ENCODE measurements at places on chromosomes 1 and 21.
A peak's percentile ranks its signal among the peaks of the same experiment; 100 is the strongest.

DNA sequence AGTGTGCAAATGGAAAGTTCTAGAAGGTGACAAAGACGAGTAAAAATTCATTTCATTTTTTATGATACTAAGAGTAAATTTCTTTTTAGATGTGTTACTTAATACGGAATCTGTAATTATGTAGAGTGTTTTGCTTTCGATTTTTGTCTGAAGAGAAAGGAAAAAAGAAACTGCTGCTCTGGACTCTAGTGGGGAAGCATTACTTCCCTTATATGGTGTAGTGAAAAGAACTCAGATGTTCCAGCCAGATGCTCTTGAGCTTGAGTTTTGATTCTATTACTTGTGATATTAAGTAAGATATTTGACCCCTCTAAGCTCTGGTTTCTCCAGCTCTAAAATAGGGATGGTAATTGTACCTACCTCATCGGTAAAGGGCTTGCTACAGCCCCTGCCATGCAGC is 12.2 kb upstream of the GPR161 start:
- DNase-seq: no peak

- no peak for DNase-seq
These were observed 17.6 kb upstream of the RWDD3 start for GRCh38 chr1:95216292-95216990.

- DNase-seq: no peak
These were observed 200.1 kb upstream of the C1orf105 start for GRCh38 chr1:172220376-172220775.

DNA sequence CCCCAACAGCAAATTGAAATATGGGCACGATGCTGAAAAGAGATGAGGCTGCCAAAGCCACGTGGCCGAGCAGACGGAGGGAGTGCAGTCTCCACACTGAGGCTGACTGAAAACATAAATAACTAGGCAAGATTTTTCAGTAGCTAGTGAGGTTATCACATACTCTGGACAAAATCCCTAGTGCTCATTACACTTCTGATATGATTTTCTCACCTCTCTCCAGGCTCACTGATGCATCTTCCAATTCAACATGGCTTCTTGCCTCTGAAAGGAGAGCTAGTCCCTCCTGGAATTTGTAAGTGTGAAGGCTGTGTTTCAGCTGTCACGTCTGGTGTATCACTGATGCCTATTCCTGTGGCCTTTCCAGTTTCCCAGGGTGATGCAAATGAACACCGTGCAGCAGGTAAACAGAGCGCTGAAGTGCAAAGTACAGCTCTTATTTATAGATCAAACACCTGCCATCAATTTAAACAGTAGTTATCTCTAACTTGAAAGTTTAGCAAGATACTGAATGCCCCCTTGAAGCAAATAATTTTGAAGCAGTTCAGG is 656.1 kb downstream of the KIF26B start:
- DNase-seq: no peak

GRCh38 chr1:10755970-10756521 is 40.4 kb downstream of the CASZ1 start:
- DNase-seq: peak; percentile 4

- no peak for DNase-seq
These were observed 252.5 kb upstream of the C1orf105 start for GRCh38 chr1:172167796-172168596.

- no peak for DNase-seq
These were observed 104.8 kb downstream of the TOMM20 start for GRCh38 chr1:235023711-235024439.

- no peak for DNase-seq
These were observed 10.7 kb downstream of the FMOD start for GRCh38 chr1:203340112-203340790.

DNA sequence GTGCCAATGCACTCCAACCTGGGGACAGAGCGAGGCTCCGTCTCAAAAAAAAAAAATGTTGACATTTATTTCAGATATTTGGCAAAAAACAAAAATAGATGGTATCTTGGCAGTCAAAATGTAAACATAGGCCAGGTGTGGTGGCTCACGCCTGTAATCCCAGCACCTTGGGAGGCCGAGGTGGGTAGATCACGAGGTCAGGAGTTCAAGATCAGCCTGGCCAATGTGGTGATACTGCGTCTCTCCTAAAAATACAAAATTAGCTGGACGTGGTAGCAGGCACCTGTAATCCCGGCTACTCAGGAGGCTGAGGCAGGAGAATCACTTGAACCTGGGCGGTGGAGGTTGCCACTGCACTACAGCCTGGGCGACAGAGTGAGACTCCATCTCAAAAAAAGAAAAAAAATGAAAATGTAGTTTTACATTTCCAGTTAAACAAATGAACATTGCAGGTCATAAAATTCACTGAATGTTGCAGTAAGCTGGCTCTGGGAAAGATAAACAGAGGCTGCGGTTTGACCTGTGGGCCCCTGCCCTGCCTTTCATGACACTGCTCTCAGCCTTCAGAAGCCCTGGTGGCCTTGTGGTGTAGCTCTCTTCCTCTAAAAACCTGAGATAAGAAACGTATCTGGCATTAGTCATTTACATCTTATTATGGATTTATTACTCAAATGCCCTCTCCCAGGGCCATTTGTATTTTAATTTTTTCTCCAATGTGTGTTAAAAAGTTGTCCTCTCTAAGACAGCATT is 12.2 kb upstream of the SLC44A3 start:
- no peak for DNase-seq

DNA sequence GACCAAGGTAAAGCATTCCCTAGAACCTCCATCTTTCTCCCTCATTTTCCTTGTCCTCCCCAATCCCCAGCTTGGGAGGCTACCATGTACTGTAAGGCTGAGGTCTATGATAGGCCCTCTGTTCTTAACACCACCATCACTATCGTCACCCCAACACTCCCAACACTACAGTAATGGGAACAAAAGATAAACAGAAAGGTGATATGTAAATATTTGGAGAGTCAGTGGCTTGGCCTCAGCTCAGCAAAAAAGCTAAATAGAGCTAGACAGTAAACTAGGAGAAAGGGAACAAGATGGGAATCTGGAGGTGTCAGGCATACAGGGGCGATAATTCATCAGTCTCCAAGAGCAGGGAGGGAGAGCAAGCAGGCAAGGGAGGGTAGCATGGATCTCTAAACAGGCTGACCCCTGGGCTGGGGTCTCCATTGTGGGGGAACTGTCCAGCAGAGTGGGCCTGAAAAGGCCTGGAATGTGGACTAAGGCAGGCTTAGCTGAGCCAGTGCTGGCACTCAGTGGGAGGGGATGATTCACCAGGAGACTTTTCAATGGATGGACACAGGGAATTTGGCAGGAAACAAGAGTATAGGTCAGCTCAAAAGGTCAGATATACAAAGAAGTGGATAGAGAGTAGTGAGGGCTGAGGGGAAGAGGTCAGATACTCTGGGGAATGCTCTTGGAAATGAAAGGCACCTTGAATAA is 6.7 kb downstream of the WNT2B start:
- DNase-seq: no peak

- no peak for DNase-seq
These were observed 38.0 kb upstream of the SERBP1 start for GRCh38 chr1:67468066-67468718.

GRCh38 chr1:179728271-179728670 is 14.8 kb upstream of the FAM163A start:
- no peak for DNase-seq

GRCh38 chr1:40732756-40733301 is 41.3 kb downstream of the NFYC start:
- no peak for DNase-seq

GRCh38 chr1:246659594-246660140 is 64.5 kb upstream of the SCCPDH start:
- no peak for DNase-seq

DNA sequence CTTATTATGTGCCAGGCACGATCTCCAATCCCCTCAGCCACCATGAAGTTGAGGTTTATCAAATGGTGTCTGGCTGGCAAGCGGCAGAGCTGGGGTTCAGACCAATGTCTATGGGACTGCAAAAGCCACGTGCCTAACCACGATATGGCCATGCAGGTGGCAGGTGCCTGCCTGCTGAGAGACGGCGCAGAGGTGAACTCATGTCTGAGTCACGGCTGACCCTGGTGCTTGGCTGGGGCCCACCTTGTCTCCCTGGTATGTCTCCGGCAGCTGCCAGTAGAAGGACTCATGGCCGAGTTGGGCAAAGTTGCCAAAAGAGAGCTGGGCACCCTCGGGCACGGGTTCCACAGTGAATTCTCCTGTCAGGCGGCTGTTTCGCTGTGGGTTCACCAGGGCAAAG is 59.9 kb downstream of the LDLRAD2 start:
- DNase-seq: no peak

DNA sequence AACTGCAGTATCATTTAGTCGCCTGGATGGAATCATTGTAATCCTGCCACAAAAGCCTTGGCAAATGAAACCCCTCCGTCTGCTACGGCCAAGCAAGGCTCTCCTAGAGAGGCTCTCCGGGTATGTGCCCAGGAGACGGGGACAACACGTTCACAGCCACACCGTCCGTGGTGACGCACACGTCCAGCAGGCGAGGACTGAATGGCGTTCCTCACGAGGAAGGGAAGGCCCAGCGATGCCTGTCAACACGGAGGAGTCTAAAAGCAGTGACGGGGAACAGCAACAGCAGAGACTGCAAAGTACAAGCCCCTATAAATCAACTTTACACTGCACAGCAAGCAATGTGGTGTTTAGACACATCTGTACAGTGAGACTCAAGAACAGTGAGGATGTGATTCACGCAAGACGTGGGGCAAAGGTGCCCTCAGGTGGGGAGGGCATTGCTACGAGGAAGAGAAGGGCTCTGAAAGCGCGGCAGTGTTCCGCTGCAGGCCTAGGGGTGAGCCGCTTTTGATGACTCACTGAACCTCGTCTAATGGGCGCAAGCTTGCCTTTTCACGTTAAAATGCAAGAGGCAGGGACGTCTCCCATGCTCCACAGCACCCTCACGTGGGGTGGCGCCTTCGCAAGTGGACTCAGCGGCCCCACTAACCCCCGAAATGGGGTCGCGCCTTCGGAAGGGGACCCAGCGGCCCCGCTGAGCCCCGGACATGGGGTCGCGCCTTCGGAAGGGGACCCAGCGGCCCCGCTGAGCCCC is 6.8 kb downstream of the WRAP73 start:
- no peak for DNase-seq

DNA sequence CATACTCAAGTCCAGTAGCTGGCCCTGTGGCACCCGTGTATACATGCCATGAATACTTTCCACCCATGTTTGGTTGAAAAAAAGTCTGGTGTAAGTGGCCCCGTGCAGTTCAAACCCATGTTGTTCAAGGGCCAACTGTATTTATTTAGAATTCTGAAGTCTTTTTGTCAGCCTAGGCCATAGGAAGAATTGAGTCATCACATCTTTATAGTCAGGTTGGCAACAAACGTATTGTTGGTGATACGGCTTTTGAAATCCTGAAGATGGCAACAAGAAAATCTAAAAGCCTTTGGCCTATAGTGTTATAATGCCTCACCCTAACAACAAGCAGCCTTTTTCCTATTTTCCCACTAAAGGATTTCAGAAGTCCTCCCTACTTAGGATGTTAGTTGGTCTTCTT is 363.6 kb downstream of the PLPP3 start:
- DNase-seq: no peak

- DNase-seq: no peak
These were observed 17.1 kb downstream of the COL6A2 start for GRCh38 chr21:46114963-46115362.

GRCh38 chr1:39901464-39901713 is 328 bp downstream of the MYCL start:
- DNase-seq: no peak

- no peak for DNase-seq
These were observed 207.0 kb upstream of the MAP1LC3C start for GRCh38 chr1:242205622-242206489.

GRCh38 chr21:44463724-44464123 is 8.4 kb downstream of the LRRC3 start:
- DNase-seq: no peak

- DNase-seq: no peak
These were observed 74.0 kb upstream of the EXO1 start for GRCh38 chr1:241773991-241774390.

GRCh38 chr1:16612332-16613172 is 812 bp downstream of the NBPF1 start:
- no peak for DNase-seq

GRCh38 chr1:24984800-24985522 is 54.9 kb upstream of the RUNX3 start:
- no peak for DNase-seq

DNA sequence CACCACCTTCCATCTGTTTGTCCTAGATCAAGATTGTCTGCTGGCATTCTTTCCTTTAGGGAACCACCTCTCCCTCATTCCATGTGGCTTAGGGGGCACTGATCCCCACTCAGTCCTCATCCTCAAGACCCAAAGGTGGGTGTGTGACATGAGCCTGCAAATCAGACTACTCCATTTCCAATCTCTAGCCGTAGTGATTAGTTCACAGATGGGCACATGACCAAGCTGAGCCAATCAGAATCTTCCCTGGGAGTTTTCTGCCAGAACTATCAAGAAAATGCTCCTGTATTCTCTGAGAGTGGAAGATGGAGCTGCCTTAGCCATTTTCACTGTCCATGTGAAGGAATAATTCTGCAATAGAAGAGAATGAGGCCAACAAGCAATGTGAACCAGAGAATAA is 19.3 kb upstream of the PTPRF start:
- no peak for DNase-seq

DNA sequence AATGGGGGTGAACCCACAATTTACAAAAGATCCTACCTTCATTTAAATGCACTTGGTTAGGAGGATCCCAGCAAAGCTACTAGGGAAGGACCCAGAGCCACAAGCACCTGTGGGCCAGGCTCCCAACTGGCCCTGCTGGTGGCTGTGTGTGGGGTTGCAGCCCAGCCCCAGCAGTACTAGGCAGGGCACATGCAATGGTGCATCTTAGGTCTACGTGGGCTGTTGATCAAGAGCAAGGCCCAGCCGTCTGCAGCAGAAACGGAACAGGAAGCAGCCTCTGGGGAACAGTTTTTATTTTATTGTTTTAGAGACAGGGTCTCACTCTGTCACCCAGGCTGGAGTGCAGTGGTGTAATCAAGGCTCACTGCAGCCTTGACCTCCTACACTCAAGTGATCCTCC is 134.1 kb upstream of the RAB4A start:
- DNase-seq: no peak

DNA sequence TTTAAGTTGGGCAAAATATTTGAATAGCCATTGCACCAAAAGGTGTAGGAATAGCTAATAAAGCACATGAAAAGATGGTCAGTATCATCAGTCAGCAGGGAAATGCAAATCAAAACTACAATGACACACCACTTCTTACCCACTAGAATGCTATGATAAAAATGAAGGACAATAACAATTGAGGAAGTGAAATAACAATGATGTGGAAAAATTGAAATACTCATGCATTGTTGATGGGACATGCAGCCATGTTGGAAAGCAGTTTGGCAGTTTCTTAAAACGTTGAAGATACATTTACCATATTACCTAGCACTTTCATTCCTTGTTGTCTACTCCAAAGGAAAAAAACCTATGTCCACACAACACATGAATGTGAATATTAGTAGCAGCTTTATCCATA is 28.4 kb downstream of the HSD3B1 start:
- DNase-seq: no peak

DNA sequence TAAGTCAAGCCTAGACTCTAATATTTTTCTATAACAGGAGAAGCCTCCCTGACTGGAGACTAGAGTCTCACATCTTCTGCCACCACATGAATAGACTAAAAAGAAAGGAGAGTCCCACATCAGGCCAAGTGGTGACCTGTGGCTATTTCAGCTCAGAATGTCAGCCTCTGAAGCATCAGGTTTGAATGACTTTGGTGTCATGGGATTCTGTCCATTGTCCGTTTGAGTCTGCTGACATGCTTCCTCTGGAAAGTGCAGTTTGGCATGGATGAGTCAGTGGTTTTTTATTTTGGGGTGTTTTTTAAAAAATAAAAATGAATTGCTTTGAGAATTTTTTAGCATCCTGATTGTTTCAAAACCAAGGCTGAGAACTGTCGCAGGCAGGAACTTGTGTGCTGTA is 19.5 kb downstream of the DYRK3 start:
- no peak for DNase-seq

- no peak for DNase-seq
These were observed 110.1 kb downstream of the ST3GAL3 start for GRCh38 chr1:43817304-43817939.

Measured in stimulated activated CD8-positive, alpha-beta memory T cell treated with anti-CD3 and anti-CD28 coated beads, Interleukin-2, amount 100 ng/mL, for 1 hour (primary cell).